GM12891 (cell line): ENCODE measurements at places on chromosomes 7 and 10.

DNA sequence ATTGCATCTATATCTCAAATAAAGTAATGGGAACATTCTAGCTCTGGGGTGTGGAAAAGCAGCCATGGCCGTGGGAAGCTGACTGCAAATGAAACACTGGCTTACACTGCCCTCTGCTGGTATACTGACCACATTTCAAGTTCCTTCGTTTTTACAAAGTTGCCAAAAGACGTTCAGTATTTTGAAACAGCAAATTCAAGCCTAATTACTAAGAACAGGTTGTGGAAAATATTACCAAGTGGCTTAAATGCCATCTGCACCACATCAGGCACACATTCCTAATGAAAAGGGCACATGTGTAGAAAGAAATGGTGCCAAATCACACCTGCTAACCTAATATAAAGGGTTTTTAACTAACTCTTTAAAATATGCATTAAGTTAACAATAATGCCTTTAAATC, 83.9 kb downstream of the JAZF1 start:
- DNase-seq = peak; percentile 35

GRCh38 chr10:28765641-28766040, 88.3 kb downstream of the BAMBI start:
- DNase-seq = no peak

GRCh38 chr10:35172574-35172973, 45.9 kb downstream of the CREM start:
- no peak for DNase-seq

DNA sequence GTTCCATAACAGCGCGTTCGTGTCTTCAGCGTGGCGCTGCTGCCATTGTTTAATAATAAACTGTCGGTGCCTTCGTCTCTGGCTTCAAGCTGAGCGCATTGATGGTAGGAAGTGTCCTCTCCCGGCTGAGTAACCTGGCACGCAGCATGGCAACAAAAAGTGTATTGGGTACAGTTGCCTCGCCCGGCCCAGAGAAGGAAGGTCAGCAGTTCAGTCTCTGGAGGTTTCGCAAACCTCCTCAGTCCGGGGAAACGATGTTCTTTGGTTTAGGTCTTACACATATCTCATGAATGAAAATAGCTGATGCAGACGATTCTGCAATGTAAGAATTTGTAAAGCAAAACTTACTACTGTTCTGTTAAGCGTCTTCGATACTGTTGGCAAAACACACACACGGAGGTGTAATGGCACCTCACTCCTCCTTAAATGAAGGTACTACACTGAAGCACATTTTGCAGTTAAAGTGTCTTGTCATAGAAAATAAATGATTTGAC, 739 bp upstream of the CCDC186 start:
- no peak for DNase-seq

DNA sequence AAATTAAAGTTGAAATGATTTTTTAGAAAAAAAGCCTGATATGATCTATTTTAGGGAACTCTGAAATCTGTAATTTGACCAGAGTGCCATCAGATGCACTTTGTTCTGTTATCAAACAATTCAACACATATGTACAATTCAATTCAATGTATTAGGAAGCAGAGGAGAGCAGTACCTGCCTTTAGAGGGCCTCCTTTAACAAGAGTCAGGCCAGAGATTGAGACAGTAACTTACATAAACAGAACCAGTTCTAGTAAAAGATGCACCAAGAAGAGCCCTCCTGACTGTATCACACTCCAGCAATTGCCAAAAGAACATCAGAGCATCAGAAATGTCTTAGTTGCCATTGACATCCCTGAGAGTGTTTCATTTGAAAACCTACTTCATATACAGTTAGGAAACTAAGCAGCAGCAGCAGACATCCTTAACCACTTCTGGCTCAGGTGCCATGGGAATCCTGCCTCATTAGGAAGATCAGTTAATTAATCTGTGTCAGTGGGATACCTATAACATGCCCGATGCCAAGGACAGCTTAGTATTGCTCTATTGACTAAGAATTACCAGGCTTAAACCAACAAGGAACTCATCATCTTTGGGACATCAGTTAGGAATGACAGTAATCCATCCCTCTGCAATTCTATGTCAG, 1222.6 kb upstream of the LRRN3 start:
- no peak for DNase-seq

- DNase-seq = no peak
These were observed 4.6 kb upstream of the ARHGAP22 start for GRCh38 chr10:48609441-48609840.

- DNase-seq = no peak
These were observed 251.0 kb downstream of the TFEC start for GRCh38 chr7:115779561-115779960.

DNA sequence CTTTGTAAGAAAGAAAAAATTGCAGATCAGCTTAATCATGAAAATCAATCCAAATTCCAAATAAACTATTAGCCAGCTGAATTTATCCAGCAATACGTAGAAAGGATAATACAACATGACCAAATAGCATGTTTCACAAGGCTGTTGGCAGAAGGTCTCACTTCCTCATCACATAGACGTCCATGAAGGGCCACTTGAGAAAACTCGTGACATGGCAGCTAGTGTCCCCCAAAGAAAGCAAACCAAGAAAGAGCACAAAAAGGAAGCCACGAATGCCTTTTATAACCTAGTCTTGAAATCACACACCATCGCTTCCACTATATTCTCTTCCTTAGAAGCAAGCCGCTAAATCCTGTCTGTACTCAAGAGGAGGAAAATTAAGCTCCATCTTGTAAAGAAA, 105.6 kb upstream of the NRBF2 start:
- no peak for DNase-seq

DNA sequence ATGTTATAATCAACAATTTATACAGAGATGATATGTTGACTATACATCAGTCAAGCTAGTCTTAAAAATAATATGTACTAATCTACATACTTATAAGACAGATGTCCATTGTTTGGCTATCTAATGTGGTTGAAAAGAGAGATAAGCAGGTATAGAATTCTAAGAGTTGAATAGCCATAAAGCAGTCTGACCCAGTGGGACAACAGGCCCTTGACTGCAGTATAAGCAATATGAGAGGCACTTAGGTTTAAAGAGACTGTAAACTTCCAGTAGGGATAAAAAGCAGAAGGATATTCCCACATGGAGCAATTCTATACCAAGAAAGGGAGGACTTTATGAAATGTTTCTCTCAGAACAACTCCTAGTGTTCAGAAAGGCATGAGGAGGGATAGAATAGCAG, 139.3 kb downstream of the ELAPOR2 start:
- no peak for DNase-seq

- DNase-seq = no peak
These were observed 34.0 kb downstream of the MAD1L1 start for GRCh38 chr7:2198760-2199159.

- no peak for DNase-seq
These were observed 5.2 kb downstream of the EBF3 start for GRCh38 chr10:129958629-129959543.

DNA sequence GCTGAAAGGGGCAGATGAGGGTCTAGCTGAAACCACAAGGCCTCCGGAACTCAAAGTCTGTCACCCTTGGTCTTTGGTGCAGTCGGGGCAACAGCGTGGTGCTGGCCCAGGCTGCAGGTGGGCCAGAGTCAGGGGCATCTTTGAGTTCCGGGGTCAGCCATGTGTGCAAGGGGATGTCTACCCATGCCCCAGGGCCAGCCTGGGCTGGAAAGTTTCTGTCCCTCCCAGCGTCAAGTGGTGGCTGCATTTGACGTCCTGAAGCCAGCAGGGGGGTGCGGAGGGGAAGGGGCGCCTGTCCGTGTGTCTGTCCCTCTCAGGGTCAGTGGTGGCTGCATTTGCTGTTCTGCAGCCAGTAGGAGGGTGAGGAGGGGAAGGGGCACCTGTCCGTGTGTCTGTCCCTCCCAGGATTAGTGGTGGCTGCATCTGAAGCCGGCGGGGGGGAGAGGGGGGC, 638 bp downstream of the BRAT1 start:
- peak; percentile 41 for DNase-seq

- DNase-seq = no peak
These were observed 17.0 kb upstream of the ZMIZ1 start for GRCh38 chr10:79051766-79052165.

DNA sequence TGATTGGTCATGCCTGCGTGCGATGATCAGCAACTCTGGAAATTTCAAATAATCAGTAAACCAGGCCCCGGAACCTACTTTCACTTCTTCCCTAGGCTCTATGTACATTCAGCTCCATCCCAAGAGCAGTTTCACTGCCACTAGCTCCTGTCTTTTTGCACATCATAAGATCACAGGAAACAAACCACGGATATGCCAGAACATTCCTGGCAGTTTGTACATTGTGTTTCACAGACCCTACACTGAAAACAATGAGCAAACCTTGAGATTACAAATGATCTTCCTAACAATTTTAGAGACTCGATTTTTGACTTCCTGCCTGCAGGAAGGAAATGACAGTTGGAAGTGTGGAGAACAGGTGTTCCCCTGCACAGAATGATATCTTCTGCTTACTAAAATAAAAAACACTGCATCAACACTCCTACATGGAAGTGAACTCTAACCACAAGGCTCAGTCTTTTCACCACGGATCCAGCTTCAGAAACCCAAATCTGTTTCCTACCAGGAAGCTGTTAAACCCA, 7.6 kb upstream of the TMEM236 start:
- DNase-seq = no peak

DNA sequence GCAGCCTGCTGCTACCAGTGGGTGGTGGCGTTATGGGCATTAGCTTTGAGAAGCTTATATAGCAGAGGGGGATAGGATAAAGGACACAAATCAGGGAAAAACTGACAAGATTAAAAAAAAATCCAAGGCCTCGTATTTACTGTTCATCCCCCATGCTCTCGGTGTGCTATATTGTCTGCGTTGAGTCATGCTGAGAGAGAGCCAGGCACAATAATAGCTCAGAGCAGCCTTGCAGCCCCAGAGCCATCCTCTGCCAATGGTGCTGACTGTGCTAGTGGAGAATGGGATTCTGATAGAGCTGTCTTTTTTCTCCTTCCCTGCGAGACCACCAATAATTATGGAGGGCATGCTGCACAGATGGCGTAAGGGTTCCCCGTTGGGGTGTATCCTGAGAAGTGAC, 51.7 kb upstream of the FZD1 start:
- DNase-seq = no peak

- no peak for DNase-seq
These were observed 172.1 kb downstream of the CYP26A1 start for GRCh38 chr10:93245779-93246178.

GRCh38 chr7:518630-519483, 789 bp downstream of the PDGFA start:
- no peak for DNase-seq

DNA sequence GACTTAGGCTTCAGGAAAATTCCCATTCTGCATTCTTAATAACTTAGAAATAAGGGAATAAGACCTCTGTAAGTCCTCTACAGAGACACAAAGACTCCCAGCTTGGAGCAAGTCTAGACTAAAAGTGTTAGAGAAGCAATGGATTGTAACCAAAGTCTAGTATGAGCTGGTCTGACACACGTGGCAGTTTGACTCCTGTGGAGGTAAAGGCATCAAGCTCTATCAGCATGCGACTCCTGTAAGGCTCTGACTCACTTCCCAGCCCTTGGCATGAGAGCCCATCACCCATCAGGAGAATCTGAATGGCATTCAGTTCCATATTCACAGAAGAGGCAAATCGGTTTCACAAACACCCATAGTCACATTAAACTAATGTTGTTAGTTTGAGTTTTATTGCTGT, 4.4 kb upstream of the VSTM4 start:
- no peak for DNase-seq

DNA sequence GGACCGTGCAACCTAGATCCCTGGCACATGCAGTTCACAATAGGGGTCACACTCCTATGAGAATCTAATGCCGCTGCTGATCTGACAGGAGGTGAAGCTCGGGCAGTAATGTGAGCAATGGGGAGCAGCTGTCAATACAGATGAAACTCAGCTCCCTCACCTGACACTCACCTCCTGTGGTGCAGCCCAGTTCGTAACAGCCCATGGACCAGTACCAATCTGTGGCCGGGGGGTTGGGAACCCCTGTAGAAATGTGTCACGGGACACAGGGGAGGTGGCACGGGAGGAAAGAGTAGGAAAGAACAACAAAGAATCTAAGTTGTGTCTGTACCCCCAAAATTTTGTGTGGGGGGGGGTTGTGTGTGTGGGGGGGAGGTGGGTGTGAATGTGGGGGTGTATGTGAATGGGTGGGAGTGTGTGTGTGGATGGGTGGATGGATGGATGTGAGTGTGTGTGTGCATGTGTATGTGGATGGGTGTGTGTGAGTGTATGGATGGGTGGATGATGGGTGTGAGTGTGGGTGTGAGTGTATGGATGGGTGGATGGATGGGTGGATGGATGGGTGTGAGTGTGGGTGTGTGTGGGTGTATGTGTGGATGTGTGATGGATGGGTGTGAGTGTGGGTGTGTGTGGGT, 33.1 kb downstream of the SFMBT2 start:
- DNase-seq = no peak

DNA sequence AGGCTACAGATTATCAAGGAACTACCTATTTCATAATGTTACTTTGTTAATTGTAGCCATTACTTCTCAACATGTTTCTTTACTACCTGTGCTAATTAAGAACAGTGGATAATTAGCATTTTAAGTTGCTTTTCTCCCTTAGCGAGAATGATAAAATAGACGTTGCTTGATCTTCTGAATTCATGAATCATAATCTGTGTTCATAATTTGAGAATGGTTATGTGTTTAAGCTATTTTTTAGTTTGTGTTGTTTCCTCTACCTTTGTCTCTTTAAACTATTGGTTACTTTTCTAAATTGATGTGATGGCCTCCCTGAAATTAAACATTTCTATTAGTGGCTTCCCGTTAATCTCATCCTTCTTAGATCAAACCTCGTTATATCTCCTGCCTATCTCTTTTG, at the start of gene ZRANB1:
Gene ZRANB1 (plus strand): TSS at position 301 of the 400 bp plus-strand sequence. CDS start 371 bp downstream, outside the sequence.
- no peak for DNase-seq

GRCh38 chr10:65416094-65416493, 1509.7 kb upstream of the LRRTM3 start:
- DNase-seq = no peak

GRCh38 chr10:132959559-132959961, 17.2 kb upstream of the CFAP46 start:
- no peak for DNase-seq

DNA sequence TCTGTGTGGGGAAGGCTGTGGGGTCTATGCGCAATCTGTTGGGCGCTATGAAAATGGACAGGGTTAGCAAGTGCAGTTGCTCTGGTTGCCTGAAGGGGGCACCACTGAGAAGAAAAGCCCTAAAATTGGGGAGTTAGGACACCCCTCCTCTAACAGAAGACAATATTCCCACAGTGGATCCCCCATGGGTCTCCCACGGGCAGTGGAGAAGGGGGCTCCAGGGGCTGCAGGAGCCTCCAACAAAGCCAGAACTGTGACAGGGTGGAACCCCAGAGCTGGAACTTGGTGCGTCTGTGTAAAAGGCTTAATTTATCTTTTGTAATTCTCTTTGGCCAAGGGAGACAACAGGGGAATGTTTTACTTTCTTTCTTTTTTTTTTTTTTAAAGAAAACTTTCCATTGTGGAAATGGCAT, 12.5 kb upstream of the COL13A1 start:
- no peak for DNase-seq

GRCh38 chr10:49585387-49585786, 24.7 kb upstream of the SLC18A3 start:
- DNase-seq = no peak

- DNase-seq = no peak
These were observed 32.4 kb downstream of the WBP1L start for GRCh38 chr10:102775935-102776669.

GRCh38 chr10:21702633-21703111, 168.6 kb downstream of the MLLT10 start:
- DNase-seq = no peak
